ENCODE measurements at places on chromosomes 1 and 21.

DNA sequence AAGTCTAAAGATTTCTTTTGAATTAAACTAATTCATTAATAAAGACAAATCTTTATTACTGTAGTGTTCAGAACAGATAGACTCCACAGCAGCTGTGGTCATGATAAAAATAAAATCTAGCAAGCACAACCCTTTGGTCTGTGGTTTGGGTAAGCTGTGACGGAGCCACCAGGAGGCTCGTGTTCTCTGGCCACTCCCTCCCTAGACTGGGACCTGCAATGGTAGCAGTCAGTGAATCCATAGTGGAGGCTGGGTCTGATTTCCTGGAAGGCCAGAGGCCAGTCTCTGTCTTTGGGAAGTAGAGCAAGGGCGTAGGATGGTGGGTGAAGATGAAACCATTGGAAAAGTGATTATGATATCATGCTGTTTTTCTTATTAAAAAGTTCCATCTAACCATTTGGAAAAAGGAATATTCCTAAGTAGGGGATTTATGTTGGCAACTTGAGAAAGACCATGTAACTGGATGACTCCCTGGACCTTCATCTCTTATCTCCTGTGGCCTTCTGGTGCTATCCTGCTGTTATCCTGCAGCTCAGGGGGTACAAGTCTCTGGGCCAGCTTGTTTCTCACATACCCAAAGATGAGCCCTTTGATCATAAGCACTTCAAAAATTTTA, 39.0 kb downstream of the TENT5C start:
- no peak for DNase-seq

DNA sequence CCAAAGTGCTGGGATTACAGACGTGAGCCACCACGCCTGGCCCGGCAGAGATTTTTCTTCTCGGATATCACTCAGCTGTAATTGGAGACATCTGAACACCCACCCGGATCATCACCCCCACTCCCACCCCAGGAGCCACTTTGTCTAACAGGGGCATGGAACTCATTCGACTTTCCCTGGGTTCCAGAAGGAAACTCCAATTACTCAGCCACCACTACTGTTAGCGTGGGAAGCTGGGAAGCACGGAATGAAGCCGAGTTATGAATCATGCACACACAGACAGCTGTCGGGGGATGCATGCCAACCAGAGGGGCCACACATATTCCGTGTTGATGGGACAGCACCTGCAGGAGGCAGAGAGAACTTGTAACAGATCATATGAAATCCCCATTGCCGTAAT, 85.2 kb downstream of the HLCS start:
- DNase-seq: no peak

DNA sequence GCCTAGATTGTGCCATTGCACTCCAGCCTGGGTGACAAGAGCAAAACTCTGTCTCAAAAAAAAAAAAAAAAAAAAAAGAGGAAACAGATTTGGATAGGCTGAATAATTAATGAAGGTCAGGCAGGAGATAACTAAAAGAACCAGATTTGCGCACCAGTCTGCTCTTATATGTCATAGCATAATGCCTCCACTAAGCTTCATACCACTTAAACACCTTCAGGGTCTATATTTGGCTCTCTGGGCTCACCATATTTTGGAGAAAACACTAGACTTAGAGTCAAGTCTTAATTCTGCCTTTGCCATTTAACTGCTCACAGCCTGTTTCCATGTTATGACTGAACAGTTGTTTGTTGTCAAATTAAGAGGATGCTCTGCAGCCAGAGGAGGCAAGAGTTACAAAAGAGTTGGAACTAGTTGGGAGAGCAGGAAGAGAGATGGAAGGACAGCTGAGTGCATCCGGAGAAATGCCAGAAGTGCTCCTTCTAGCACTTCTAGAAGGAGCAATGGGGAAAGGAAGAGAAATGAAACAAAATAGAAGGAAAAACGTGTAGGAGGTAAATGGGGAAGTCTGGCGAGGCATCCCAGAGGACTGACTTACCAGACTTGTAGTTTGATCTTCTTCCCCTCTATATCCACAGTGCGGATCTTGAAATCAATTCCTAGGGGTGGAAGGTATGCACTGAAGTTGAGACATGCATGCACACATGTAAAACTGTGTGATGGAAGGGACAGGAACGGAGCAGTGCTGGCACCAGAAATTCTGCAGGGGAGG, 1.8 kb downstream of the RAB13 start:
- no peak for DNase-seq

- no peak for DNase-seq
Observed at GRCh38 chr1:32894681-32895080, 6.5 kb downstream of the TMEM54 start.

DNA sequence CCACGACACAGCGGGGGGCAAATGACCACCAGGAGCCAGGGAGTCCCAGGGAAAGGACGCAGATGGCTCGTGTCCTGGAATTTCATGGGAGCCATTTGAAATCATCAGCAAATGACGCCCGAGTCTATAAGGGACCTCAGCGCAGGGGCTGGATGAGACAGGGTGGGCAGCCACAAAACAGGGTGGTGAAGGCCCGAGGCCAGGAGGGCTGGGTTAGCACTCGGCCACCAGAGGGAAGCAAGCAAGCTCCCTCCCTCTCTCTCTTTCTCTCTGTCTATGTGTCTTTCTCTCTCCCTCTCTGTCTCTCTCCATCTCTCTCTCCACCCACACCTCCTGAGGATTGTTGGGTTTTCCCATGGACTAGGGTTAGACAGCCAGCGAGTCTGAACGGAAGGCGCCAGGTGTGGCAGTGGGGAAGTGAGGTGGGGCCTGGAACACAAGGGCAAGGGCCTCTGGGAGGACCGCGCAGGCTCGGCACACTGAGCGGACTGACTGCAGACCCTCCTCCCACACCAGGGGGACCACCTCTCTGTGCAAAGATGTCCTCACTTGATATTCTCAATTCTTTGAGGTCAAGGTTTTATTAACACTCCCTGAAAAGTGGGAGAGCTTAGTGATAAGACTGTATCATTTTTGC, 73.8 kb upstream of the TMPRSS2 start:
- no peak for DNase-seq

GRCh38 chr1:113812661-113813135, 422 bp upstream of the RSBN1 start:
- DNase-seq: no peak

GRCh38 chr21:33261635-33262034, 4.5 kb upstream of the IL10RB start:
- DNase-seq: no peak

- DNase-seq: no peak
Observed at GRCh38 chr21:36791695-36792470, 93.0 kb downstream of the SIM2 start.

- DNase-seq: no peak
Observed at GRCh38 chr21:43012596-43012995, 38.2 kb downstream of the PKNOX1 start.

DNA sequence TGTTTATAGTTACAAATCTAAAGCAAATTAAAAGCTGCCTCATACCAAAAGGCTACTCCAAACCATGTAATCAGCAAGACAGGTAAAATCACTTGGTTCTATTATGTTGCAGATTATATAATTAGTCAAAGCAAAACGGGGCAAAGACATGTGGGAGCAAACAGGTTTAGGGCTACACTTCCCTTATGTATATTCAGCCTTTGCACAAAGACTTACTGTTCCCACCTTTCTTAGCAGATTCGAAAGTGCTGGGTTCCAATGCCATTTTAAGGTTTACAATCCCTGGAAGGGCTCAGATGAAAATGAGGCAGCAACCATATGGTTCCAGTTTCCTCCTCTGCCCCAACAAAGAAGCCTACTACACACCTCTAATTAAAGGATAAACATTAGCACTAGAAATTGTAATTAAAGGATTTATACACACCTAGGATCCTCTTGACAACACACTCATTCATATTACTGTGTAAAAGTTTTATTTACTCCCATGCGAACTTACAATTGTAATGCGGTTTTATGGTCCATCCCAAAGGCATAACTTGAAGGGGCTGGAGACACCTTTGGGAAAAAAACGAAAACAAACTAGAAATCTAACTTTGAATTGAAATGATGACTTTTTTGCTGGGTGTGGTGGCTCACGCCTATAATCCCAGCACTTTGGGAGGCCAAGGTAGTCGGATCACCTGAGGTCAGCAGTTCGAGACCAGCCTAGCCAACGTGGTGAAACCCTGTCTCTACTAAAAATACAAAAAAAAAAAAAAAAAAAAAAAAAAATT, 117.3 kb upstream of the PKN2 start:
- no peak for DNase-seq

- DNase-seq: no peak
Observed at GRCh38 chr1:54857746-54858561, 29.0 kb downstream of the DHCR24 start.

Data from stimulated activated CD8-positive, alpha-beta memory T cell treated with anti-CD3 and anti-CD28 coated beads, Interleukin-12 subunit alpha, Interleukin-12 subunit beta, amount 100 ng/mL, for 4 hours (primary cell).